ENCODE measurements at places on chromosomes 12 and 14. TPM values are rescaled to one million over a fixed set of nuclear protein-coding genes. Genes with fewer than 3 reads are reported as not detected.

The ACRBP gene
- 0.73 TPM for total RNA-seq

The TSPAN19 gene
- total RNA-seq = not detected

The HSPB8 gene
- 2.8 TPM for total RNA-seq

The NGDN gene
- 32.3 TPM for total RNA-seq

The PIP4P1 gene
- 34.9 TPM for total RNA-seq

The NKX2-8 gene
- total RNA-seq = not detected

The RD3L gene
- total RNA-seq = not detected

The KERA gene
- total RNA-seq = not detected

The TMEM179 gene
- total RNA-seq = not detected

The RDH16 gene
- total RNA-seq = 0.16 TPM

The TMEM132D gene
- 15.2 TPM for total RNA-seq

The RERGL gene
- total RNA-seq = not detected

The CORO1C gene
- 248 TPM for total RNA-seq

The PLEKHD1 gene
- 0.08 TPM for total RNA-seq

The CABP1 gene
- not detected for total RNA-seq

The SDR9C7 gene
- total RNA-seq = not detected

The MANSC4 gene
- total RNA-seq = not detected

The NKX2-1 gene
- not detected for total RNA-seq

The SMCO2 gene
- not detected for total RNA-seq

The COCH gene
- total RNA-seq = 4.8 TPM

The BORCS5 gene
- 17.1 TPM for total RNA-seq

Measured in osteocyte (in vitro differentiated cells).